ENCODE measurements at places on chromosomes 16 and 17.
A peak's percentile ranks its signal among the peaks of the same experiment; 100 is the strongest.

DNA sequence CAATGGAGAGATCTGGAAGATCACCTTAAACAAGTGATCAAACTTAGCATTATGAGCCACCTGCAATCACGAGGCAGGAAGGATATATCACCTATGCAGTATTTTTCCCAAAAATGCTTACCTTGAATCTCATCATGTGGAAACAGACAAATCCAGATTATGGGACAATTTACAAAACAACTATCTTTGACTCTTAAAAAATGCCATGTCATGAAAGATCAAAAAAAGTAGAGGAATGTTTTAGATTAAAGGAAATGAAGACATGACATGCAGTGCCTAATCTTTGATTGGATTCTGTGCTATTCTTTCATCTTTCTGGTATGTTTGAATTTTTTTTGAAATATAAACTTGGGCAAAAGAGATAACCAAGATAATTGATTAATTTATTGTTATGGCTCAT, 95.9 kb downstream of the KPNA2 start:
- DNase-seq, result no peak

GRCh38 chr16:79329967-79330366, 270.6 kb downstream of the MAF start:
- DNase-seq, result no peak

GRCh38 chr17:9256751-9257629, 235.7 kb downstream of the NTN1 start:
- no peak for DNase-seq

DNA sequence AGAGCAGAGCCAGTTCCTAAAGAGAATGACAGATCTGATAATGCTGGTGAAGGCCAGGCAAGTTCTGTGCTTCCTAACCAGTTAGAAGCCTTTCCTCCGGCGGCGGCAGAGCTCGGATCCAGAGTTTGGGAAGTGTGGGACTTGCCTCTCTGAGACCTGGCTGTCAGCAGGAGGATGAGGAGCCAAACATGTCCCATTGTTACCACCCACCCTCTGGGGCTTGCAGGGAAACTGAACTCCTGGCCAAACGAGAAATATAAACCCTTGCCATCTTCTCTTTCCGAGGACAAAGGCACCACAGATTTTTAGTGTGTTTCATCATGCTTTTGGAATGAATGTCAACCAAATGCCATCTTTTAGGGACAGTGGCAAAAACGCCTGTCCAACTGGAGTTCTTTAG, 80.2 kb upstream of the SMURF2 start:
- DNase-seq, result no peak

GRCh38 chr17:42579794-42580551, 2.4 kb upstream of the PSMC3IP start:
- DNase-seq, result no peak

DNA sequence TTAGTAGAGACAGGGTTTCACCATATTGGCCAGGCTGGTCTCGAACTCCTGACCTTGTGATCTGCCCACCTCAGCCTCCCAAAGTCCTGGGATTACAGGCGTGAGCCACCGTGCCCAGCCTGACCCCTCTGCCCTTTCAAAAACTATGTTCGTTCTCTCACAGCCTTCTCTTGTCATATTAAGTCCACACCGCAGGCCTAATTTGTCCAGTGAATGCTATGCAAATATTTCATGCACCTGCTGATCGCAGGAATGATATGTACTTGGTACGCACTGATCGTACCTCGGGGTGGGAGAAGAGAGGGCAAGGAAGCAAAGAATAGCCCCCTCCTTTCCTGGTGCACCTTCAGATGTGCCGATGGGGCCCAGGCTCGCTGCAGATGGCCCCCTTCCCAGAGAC, 3.0 kb upstream of the BIRC5 start:
- DNase-seq, result no peak

GRCh38 chr16:66539623-66540469, 10.1 kb downstream of the TK2 start:
- no peak for DNase-seq

DNA sequence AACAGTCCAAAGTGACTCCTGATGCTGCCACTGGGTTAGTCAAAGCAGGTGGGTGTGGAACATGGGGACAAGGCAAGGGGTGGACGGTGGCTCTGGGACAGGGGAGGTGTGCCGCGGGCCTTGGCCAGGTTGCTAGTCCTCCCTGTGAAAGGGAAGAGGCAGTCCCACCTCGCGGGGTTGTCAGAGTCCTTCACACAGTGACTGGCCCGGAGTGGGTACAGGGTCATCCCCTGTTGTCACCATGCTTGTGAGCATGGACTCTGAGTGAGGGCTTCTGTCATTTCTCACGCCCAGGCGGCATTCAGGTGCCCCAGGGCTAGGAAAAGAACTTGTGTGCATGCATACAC, 3.1 kb upstream of the ZNF469 start:
- no peak for DNase-seq

GRCh38 chr16:77564791-77565390, 130.1 kb upstream of the ADAMTS18 start:
- no peak for DNase-seq

DNA sequence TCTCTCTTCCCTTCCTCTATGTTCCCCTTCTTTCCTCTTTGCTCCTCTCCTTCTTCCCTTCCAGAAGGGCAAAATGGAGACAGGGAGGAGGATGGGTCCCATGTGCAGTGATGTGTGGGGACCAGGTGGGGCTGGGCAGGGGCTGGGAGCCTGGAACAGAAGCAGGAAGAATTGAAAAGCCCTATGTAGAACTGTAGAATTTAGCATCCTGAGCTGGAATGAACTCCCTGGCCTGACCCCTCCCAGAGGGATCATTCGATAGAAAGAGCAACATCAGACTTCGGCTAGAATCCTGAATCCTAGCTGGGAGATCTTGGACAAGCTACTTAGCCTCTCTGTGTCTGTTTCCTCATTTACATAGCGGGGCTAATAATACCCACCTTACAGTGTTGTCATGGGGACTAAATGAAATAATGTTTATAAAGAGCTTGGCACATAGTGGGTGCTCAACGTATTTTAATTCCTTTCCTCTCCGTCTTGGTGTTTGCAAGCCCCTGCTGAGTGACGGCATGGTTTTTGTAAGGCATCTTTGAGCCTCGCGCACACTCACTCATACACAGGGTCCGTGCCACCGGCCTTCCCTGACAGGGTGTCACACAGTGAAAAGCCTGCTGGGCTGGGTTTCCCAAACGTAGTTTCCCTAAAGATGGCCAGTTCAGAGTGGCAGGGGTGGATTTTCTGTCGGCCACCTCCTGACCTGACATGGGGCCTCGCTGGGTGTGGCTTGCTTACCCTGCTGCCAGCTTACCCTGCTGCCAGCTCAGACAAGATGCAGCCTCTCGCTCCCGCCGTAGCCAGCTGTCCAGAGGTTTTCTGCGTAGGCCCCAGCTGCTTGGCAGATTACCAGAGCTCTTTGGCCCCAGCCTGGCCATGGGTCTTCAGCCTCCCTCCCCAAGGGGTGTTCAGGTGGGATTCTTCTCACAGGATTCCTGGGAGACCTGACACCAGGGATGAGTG, 6.1 kb upstream of the ARHGAP23 start:
- no peak for DNase-seq

DNA sequence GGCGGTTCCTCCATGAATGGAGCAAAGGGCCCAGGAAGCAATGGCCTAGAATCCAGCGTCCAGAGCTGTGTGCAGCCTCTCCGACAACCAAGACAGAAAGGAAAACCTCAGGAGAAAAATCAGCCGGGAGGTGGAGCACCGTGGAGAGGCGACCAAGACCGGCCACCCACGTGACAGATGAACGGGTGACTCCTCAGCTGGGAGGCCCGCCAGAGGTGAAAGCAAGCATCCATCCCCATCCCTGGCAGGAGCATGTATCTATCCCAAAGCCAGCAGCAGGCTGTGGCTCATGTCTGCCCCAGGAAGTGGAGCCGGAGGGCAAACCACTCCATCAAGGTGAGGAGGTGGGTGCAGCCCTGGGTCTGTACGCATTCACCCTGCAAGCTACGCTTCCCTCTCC, 52.1 kb downstream of the FOXL1 start:
- DNase-seq, result no peak

GRCh38 chr16:24041834-24042631, 206.2 kb downstream of the PRKCB start:
- DNase-seq, result peak; percentile 64

DNA sequence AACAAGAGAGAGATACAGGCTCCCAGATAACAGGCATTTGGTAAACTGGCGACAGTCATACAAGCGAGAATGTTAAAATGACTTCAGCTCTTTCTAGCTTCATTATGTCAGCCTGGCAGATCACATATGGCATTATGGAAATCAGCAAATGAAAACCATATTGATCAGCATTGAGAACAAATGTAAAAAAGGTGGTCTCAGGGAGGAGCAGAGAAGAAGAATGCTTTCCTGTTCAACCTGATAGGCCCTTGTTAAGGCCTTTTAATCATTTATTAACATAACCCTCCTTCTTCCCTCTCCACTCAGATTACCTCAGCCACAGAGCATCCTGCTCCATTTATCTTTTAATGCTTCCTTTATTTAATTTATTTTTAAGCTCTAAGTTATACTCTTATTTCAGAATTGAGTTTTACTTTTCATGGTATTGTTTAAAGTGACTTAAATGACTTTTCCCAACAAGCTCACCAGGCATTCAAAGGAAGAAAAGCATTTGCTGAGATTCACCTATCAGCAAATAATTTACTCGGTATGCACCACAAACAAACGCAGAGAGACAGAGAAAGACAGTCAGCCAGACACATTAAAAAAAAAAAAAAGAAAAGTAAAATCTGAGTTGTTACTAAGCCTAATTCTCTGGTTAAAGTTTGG, 243.9 kb upstream of the TBX2 start:
- no peak for DNase-seq

DNA sequence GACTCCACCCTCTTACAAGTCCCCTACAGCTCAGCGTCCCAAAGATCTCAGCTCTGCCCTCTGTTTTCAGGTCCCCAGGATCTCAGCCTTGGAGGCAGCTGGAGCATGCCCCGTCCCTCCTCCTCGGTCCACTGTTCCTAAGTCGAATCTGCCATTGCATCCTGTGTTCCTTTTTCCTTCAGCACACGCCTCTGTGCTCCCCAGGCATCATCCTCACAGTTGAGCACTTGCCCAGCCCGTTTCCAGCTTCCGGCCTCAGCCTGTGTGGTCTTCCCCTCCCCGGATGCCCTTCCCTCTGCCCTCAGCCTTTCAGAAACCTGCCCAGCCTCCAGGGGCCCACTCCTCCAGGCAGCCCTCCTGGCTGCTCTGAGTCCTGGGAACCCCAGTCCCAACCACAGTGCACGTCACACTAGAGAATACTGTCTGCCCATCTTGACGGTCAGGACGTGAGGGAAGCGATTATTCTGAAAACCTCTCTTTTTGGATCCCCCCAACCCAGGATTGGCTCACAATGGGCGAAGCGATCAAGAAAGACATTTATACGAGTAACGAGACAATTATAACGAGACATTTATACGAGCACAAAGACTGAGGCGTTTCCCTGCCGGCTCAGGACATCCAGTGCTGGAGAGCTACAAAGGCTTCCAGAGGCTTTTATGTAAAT, 41.4 kb downstream of the RPH3AL start:
- no peak for DNase-seq

- no peak for DNase-seq
Measured at GRCh38 chr16:6193718-6194117, 1096.1 kb upstream of the EEF2KMT start.

DNA sequence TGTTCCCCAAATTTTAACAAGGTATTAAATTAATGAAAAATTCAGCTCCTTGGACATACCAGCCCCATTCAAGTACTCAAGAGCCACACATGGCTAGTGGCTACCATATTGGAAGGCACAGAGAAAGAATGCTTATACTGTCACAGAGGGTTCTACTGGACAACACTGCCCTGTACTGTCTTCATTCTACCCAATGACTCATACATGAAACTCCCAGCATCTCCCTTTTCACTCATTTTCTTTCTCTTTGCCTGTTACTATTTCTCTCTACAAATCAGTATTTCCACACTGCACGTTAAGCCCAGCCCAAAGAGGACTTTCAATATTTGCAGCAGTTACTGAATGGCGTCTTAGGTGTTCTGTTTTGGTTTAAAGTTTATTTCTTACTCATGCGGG, 72.1 kb upstream of the RCVRN start:
- no peak for DNase-seq

GRCh38 chr17:73633736-73634135, 10.5 kb downstream of the SDK2 start:
- DNase-seq, result no peak

- DNase-seq, result no peak
Measured at GRCh38 chr17:36926701-36927100, 10.6 kb upstream of the LHX1 start.

DNA sequence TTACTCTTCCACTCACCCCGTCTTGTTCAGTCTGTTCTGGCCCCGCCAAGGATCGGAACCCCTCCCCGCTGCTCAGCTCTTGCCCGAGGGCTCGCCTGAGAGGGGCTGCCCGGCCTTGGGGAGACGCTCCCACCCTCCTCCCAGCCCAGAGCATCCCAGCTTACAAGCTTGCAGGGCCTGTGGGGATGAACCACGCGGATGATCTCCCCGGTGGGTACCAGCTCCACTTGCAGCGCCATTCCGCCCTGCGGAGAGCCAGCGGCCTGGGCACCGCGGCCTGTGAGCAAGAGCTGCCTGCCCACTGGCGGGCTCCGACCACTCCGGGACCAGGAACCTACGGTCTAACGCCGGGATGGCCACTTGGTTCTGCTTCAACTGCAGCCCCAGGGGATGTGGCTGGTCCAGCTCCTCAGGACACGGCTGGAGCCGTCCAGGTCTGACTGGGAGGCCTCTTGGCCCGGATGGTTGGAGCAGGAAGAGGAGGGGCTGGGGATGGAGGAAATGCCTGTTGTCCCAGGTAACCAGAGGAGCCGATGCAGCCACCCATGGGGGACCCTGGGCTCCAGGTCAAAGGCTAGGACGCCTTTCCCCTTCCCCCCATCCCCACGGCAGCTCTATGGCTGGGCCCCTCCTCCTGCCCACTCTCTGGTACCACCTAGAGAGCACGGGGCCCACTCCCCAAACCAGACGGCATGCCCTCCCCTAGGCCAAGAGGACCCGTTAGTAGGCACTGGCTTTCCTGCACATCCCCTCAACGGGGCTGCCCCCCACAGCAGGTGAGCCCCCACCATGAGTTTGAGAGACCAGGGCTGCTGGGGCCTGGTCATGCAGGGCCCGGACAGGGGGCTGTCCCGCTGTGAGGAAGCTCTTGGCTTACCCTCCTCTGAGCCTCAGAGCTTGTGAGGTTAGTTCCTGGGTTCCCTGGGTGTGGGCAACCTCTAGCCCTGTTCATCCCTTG, at the start of gene MYO1C:
Gene MYO1C, minus strand, starts transcription at position 438 of the 958 bp plus-strand sequence. Its CDS starts 199 bp downstream, at position 239.
- no peak for DNase-seq

- no peak for DNase-seq
Measured at GRCh38 chr17:76871668-76872067, 3.5 kb downstream of the MGAT5B start.

DNA sequence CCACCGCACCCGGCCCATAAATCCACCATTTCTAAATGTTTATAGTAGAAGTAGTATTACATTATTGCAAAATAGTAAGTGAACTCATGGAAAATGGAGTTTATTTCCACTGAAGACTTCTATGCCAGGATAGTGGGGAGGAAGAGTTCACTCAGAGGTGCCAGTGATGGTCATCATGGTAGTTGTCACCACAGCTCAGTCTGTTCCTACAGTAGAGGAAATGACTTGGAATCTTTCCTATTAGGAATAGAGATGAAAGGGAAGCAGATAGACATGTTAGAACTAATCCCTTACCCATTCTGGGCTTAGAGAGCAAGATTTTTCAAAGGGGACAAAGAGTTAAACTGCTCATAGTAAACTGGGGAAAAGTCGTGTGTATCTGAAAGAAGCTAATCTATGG, 20.1 kb downstream of the MRPL45 start:
- DNase-seq, result no peak

Measured in stimulated activated naive CD4-positive, alpha-beta T cell (primary cell).